ENCODE measurements at places on chromosomes 2 and 18. TPM values are rescaled to one million over a fixed set of nuclear protein-coding genes. Genes with fewer than 3 reads are reported as not detected.

FEV gene
- total RNA-seq, result not detected

OTOS gene
- total RNA-seq, result not detected

CCDC138 gene
- 7.8 TPM for total RNA-seq

SLC11A1 gene
- total RNA-seq, result 0.26 TPM

CDH2 gene
- 43.1 TPM for total RNA-seq

MXD1 gene
- 2.2 TPM for total RNA-seq

CACNB4 gene
- total RNA-seq, result 0.08 TPM

All from A549 treated with Mapracorat at 1 μM for 4 hours (cell line).